ENCODE measurements at places on chromosomes 1 and 21.

DNA sequence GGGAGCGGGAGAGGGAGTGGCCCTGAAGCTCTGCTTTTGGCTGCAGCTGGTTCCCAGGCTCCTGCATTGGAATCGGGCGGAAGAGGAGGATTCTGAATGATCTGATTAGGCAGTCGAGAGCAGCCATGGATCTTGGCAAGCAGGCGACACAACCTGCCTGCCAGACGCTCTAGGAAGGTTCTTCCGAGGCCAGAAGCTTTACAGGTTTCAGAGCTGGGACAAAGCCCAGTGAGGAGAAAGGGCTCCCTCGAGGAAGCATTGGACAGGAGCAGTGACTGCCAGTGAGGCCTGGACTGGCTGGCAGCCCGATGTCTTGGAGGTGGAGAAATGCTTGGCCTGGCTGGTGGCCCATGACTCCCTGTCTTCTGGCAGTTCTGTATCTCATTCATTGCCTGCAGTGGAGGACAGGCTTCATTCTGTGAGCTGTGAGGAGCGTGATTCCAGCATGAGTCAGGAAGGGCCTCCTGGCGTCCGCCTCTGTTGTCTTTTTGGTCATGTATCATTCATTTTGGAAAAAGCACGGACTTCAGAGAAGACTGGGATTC lies 132.7 kb upstream of the IPO9 start:
- no peak for DNase-seq

DNA sequence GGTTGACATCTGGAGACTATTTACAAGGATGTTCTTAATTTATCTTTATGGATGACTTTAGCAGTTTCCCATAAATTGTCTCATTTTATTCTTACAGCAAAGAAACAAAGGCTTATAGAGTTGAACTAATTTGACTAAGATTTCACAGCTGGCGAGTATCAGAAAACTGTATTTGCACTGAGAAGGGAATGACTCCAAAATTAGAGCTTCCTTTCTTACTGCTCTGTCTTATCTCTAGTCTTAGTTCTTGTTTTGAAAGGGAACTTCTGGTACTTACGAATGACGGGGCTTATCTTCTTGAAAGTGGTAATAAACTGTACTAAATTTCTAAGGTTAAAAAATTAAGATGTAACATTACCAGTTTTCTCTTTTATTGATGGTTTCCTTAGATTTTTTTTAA lies 13.6 kb downstream of the CNST start:
- DNase-seq, result peak; percentile 38

DNA sequence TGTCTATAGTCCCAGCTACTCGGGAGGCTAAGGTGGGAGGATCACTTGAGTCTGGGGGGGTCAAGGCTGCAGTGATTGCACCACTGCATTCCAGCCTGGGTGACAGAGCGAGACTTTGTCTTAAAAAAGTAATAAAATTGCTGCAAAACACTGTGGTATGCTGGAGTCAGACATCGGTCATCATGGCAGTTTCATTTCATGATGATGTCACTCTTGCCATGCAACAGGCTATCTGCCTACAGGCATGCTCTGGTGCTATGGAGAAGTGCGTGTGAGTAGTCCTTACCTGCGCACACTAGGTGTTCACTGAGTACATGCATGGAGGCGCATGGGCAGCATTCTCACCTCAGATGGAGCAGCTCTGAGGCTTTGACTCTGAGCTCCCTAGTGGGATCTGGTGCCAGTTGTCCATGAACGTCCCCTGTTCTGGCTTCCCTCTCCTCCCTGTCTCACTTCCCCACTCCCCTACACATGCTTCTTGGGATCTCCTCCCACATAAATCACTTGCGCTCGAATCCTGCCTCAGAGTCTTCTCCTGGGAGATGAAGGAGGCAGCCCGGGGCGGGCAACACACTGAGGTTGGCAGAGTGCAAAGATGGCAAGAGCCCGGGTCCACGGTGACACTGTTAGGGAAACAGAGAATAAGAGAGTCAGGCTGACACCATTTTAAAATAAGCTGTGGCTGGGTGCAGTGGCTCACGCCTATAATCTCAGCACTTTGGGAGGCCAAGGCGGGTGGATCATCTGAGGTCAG lies 10.4 kb upstream of the CELA3B start:
- DNase-seq, result no peak

DNA sequence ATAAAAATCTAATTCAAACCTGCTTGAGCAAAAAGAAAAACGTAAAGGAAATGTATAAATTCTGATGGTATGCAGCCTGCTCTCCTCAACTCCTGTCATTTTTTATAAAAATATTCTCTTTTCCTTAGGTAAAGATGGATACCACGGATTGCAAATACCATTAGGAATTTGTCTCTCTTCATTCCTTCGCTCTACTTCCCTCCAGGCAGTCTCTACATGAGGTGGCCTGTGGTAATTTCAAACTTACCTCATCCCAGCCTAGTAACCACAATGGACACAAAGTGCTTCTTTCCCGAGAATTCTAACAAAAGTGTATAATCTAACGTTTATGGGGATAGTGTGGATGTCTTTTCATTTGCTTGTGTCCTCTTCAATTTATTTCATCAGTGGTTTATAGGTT lies 239.5 kb upstream of the LRRC7 start:
- DNase-seq, result no peak

DNA sequence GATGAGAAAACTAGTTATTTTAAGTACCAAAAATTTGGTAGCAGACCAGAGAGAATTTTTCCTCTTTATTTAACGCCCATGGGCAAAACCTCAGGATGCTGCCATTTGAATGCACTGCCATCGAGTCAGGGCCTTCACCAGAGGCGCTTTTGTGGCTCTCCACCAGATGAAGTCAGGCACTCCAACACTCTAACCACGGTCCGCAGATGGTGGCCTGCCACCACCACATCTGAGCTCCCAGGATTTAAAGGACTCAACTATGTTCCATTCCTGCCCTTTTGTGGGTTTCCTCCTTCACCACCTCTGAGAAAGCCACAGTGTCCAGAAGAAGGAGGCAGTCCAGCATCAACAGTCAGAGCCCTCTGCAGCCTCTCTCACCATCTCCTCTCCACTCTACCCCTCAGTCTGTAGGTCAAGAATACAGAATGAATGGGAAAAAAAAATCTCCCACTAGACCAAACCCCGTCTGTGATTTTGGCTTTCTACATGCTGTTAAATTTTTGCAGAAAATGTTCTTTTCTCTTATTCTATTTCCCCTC lies 647.4 kb downstream of the USP25 start:
- DNase-seq, result no peak

- no peak for DNase-seq
Measured at GRCh38 chr1:212149566-212149965, 114.0 kb downstream of the DTL start.

GRCh38 chr1:9350013-9350908 lies 57.6 kb downstream of the SPSB1 start:
- DNase-seq, result no peak

DNA sequence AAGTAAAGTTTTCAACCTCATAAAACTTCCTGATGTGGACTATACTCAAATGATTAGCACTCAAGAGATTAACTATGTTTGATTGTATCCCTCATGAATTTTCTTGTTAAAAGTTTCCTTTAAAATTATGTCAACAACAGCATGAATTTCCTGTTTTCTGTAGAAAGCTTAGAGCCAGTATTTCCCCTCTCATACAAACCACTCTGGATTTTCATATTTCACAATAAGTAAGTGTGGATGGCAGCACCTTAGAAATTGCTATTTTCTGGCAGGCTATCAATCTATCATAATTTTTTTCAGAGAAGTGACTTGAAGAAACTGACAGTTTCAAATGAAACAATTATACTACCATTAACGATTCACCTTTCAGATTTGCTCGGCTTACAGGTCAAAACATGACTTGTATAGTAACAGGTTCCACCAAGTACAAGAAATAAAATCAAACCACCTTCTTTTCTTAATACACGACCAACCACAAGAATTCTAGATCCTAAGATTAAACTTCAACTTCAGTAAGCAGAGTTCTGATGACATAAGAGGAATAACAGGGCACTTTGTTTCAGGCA lies 20.8 kb downstream of the ELK4 start:
- DNase-seq, result no peak

GRCh38 chr1:174764191-174764590 lies 235.6 kb upstream of the CACYBP start:
- no peak for DNase-seq

- DNase-seq, result no peak
Measured at GRCh38 chr1:9875636-9876000, 34.5 kb downstream of the CTNNBIP1 start.

DNA sequence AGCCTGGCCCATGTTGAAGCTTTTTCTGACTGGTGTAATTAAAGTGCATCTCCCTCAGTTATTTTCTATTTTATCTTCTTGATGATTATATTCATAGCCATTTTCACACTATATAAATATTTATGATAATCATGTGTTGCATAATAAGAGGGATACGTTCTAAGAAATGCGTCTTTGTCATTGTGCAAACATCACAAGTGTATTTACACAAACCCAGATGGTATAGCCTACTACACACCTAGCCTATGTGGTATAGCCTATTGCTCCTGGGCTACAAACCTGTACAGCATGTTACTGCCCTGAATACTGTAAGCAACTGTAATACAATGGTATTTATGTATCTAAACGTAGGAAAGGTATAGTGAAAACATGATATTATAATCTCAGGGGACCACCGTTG lies 88.1 kb downstream of the BACH1 start:
- no peak for DNase-seq

GRCh38 chr1:44294588-44295007 lies 60.5 kb downstream of the ERI3 start:
- DNase-seq, result no peak
